ENCODE measurements at places on chromosomes 3 and 15.

GRCh38 chr3:177563792-177564191 lies 366.5 kb upstream of the TBL1XR1 start:
- no peak overlapping the region for H3K4me3 ChIP-seq
- no peaks in the 10 kb centered on the region for H3K36me3 ChIP-seq
- H3K27ac ChIP-seq, result no peak overlapping the region
- DNase-seq, result no peak
- H3K27me3 ChIP-seq, result no peaks in the 10 kb centered on the region

GRCh38 chr3:137105277-137105977 lies 147.6 kb downstream of the IL20RB start:
- H3K4me1 ChIP-seq, result no peaks in the 10 kb centered on the region
- peak; percentile 33 for DNase-seq
- no peaks in the 10 kb centered on the region for H3K27me3 ChIP-seq
- no peak overlapping the region for H3K4me3 ChIP-seq

- peaks cover 52% of the 10 kb centered on the region for H3K36me3 ChIP-seq
- peak; percentile 52 for DNase-seq
- H3K4me3 ChIP-seq, result peak overlapping the region; percentile 21
Observed at GRCh38 chr15:38555686-38556334, 8.8 kb downstream of the RASGRP1 start.

DNA sequence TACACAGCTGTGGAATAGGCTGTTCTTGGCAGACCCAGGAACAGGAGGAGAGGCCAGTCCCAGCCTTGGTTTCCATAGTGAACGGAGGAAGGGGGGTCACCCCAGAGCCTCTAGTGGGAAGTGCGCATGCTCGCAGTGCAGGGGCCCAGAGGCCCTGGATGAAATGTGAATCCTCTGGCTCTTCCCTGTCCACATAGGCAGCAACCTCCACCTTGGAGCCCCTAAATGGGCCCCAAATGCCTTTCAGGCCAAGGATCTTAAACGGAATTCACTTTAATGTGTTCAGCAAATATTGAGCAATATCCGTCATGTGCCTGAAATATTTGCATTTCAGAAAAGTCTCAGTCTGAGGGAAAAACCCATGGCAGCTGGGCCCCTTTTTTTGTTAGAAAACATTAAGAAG lies 3.3 kb upstream of the NDN start:
- no peaks in the 10 kb centered on the region for H3K27me3 ChIP-seq
- no peak overlapping the region for H3K27ac ChIP-seq
- no peak overlapping the region for H3K4me3 ChIP-seq
- no peak for DNase-seq
- H3K4me1 ChIP-seq, result no peaks in the 10 kb centered on the region

DNA sequence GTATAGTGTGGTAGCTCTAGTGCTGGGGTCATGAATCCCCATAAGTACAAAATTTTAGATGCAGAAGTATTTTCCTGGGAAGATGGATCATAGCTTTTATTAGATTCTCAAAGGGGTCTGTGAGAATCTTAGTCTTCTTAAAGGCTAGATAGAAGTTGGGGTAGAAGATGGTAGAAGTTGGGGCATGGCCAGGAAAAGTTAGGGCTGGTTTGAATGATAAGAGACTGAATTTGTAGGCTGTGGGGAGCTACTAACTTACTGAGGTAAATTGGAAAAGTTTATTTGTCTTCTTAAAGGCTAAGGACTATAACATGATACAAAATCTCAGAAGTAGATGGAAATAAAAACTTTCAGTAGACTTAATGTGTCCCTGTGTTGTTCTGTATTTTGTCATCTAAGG lies 1.6 kb upstream of the UBE2Q2 start:
- H3K4me3 ChIP-seq, result no peak overlapping the region
- peaks cover 36% of the 10 kb centered on the region for H3K4me1 ChIP-seq
- peaks cover 4% of the 10 kb centered on the region for H3K36me3 ChIP-seq
- H3K27me3 ChIP-seq, result no peaks in the 10 kb centered on the region

DNA sequence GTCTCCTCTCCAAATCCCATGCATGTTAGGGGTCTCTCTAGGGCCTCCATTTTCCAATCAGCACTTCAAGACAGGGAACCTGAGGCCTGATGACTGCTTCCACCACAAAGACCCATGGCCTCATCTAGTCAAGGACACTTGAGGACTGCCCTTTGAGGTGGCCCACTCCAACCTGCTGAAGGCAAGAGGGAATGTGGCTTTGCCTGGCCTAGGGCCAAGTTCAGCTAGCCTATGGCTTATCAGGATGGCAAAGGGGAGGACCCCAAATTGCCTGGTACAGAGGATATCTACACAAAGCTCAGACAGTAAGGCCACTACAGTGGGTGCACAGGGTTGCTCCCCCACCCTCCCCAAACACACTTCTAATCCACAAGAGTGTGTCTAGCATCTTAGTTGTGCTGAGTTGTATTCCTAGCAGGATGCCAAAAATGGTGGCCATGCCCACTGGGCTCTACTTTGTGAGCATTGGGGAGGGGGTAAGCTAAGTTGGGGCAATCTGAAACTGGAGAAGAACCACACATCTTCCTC lies 10.0 kb upstream of the GRAMD2A start:
- no peak overlapping the region for H3K27ac ChIP-seq
- peaks cover 96% of the 10 kb centered on the region for H3K36me3 ChIP-seq
- no peaks in the 10 kb centered on the region for H3K27me3 ChIP-seq

- no peak overlapping the region for H3K27ac ChIP-seq
- no peaks in the 10 kb centered on the region for H3K27me3 ChIP-seq
- no peak overlapping the region for H3K4me3 ChIP-seq
- no peaks in the 10 kb centered on the region for H3K4me1 ChIP-seq
Observed at GRCh38 chr3:129690963-129691362, 84.5 kb upstream of the PLXND1 start.

GRCh38 chr3:37712421-37712820 lies 149.3 kb upstream of the CTDSPL start:
- H3K27me3 ChIP-seq, result no peaks in the 10 kb centered on the region
- no peak overlapping the region for H3K27ac ChIP-seq
- no peak for DNase-seq
- no peaks in the 10 kb centered on the region for H3K36me3 ChIP-seq
- no peaks in the 10 kb centered on the region for H3K4me1 ChIP-seq

- no peaks in the 10 kb centered on the region for H3K27me3 ChIP-seq
- H3K36me3 ChIP-seq, result no peaks in the 10 kb centered on the region
- H3K27ac ChIP-seq, result no peak overlapping the region
Observed at GRCh38 chr3:65928110-65928509, 110.6 kb downstream of the MAGI1 start.

GRCh38 chr3:196652961-196653795 lies 13.7 kb downstream of the NRROS start:
- no peaks in the 10 kb centered on the region for H3K27me3 ChIP-seq
- peaks cover 39% of the 10 kb centered on the region for H3K36me3 ChIP-seq
- DNase-seq, result no peak

- H3K4me3 ChIP-seq, result no peak overlapping the region
- H3K4me1 ChIP-seq, result no peaks in the 10 kb centered on the region
Observed at GRCh38 chr3:77247061-77247460, 207.2 kb downstream of the ROBO2 start.

- H3K4me3 ChIP-seq, result no peak overlapping the region
- no peaks in the 10 kb centered on the region for H3K36me3 ChIP-seq
- DNase-seq, result no peak
- H3K27me3 ChIP-seq, result no peaks in the 10 kb centered on the region
- H3K4me1 ChIP-seq, result no peaks in the 10 kb centered on the region
Observed at GRCh38 chr3:111229301-111229700, 157.7 kb downstream of the NECTIN3 start.

GRCh38 chr15:90062023-90062442 lies 40.2 kb downstream of the IDH2 start:
- no peaks in the 10 kb centered on the region for H3K27me3 ChIP-seq
- H3K27ac ChIP-seq, result peak overlapping the region; percentile 56
- DNase-seq, result peak; percentile 55
- no peaks in the 10 kb centered on the region for H3K36me3 ChIP-seq

GRCh38 chr3:48001991-48002390 lies 14.2 kb downstream of the MAP4 start:
- no peak overlapping the region for H3K27ac ChIP-seq
- H3K36me3 ChIP-seq, result no peaks in the 10 kb centered on the region
- H3K4me3 ChIP-seq, result no peak overlapping the region
- DNase-seq, result no peak
- H3K4me1 ChIP-seq, result no peaks in the 10 kb centered on the region
- H3K27me3 ChIP-seq, result no peaks in the 10 kb centered on the region

GRCh38 chr15:67178569-67179210 lies 75.8 kb downstream of the AAGAB start:
- peaks cover 45% of the 10 kb centered on the region for H3K36me3 ChIP-seq
- DNase-seq, result no peak
- no peak overlapping the region for H3K27ac ChIP-seq
- no peaks in the 10 kb centered on the region for H3K27me3 ChIP-seq

DNA sequence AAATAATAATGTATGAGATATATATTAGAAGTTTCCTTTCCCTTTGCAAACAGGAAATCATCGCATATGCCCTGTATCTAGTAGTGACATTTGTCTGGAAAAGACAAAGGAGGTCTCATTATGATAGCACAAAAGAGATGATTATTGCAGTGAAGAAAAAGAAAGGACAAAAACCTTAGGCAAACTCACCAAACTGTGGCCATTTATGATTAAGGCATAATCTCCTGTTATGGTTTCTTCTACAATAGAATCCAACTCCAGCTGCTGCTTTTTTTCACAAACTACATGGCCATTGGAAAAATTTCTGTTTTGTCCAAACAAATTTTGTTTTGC lies 218.2 kb downstream of the ATP8B4 start:
- DNase-seq, result no peak
- no peaks in the 10 kb centered on the region for H3K27me3 ChIP-seq
- H3K4me3 ChIP-seq, result no peak overlapping the region
- H3K27ac ChIP-seq, result no peak overlapping the region
- H3K4me1 ChIP-seq, result no peaks in the 10 kb centered on the region

DNA sequence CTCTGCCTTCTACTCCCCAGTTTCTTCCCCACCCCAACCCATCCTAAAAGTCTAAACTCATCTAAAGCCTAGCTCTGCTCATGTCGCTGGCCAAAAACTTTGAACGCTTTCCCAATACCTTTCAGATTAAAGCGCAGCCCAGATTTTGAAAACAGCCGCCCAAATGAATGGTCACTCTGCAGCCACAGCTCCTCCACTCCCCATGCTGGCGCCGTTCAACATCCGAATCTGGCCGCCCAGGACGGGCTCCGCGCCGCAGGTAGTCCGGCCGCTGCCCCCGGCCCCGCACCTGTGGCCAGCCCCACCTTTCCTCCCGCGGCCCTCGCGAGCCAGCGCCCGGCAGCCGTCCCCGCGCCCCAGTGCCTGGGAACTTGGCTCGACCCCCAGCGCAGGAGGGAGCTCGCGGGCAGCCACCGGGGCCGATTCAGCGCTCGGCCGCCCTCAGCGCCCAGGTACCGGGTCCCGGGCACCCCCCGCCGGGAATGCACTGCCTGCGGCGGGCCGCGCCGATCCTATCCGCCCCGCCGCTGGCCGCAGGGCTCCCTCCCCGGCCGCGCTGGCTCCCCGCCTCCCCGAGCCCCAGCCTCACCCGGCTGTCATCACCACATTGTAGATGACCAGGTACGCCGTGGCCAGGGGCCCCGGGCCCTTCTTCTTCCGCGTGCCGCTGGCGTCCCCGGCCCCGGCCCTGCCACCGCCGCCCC lies 417 bp downstream of the HACD2 start:
- H3K36me3 ChIP-seq, result peaks cover 6% of the 10 kb centered on the region
- no peaks in the 10 kb centered on the region for H3K27me3 ChIP-seq
- H3K4me3 ChIP-seq, result peak overlapping the region; percentile 99

GRCh38 chr3:151174351-151174750 lies 28.7 kb downstream of the GPR171 start:
- DNase-seq, result no peak
- no peak overlapping the region for H3K4me3 ChIP-seq
- no peaks in the 10 kb centered on the region for H3K36me3 ChIP-seq
- H3K27me3 ChIP-seq, result no peaks in the 10 kb centered on the region

DNA sequence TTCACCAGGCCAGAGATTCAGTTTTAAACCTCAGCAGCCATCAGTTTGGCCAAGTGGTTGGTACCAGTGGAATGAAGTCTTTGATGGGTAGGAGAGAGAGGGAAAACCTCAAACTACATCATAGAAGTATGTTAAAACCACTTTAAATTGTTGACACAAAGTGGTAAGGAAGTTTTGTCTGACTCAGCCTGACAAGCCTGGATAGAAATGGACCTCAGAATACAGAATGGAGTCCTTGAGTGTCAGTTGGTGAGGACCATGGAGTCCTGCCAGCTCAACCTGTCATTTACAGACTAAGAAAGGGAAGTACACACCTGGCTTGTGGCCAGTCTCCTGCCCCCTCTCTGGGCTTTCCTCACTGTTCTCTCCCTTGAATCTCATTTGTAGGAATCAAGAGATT lies 12.1 kb downstream of the EAF1 start:
- no peak for DNase-seq
- no peak overlapping the region for H3K27ac ChIP-seq

- peaks cover 21% of the 10 kb centered on the region for H3K36me3 ChIP-seq
- H3K27ac ChIP-seq, result no peak overlapping the region
- no peak for DNase-seq
- H3K4me3 ChIP-seq, result no peak overlapping the region
- no peaks in the 10 kb centered on the region for H3K27me3 ChIP-seq
Observed at GRCh38 chr3:186991470-186991869, 61.1 kb downstream of the ST6GAL1 start.

GRCh38 chr3:142987707-142988106 lies 13.7 kb upstream of the U2SURP start:
- DNase-seq, result no peak
- no peaks in the 10 kb centered on the region for H3K27me3 ChIP-seq

DNA sequence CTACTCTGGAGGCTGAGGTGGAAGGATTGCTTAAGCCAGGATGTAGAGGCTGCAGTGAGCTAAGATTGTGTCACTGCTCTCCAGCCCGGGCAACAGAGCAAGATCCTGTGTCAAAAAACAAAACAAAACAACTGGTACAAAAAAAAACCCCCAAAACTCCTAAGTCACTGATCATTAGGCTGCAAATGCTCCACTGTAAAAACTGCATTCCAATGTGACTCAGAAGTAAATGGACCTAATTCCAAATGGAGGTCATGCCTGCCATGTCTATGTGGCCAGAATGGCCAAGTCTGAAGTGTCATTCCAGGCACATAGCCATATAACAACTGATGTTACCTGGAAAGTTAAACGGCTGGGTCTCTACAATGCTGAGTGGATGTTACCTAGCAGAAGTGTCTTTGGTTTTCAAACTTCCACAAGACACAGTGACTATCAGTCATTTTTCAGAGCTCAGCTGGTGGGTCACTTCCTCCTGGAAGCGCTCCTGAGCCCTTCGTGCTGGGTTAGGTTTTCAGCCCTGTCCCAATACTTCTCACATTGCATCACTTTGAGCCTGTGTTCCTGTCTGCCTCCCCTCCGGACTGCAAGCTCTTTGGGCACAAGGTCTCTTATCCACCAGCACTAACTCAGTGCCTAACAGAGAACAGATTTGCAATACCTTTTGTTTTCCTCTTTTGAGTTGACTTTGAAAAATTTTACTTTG lies 10.6 kb downstream of the FSTL1 start:
- H3K27ac ChIP-seq, result no peak overlapping the region
- no peak overlapping the region for H3K4me3 ChIP-seq
- no peaks in the 10 kb centered on the region for H3K27me3 ChIP-seq
- H3K36me3 ChIP-seq, result no peaks in the 10 kb centered on the region
- no peaks in the 10 kb centered on the region for H3K4me1 ChIP-seq

GRCh38 chr3:2211568-2211967 lies 112.9 kb downstream of the CNTN4 start:
- no peaks in the 10 kb centered on the region for H3K27me3 ChIP-seq
- H3K4me3 ChIP-seq, result no peak overlapping the region
- DNase-seq, result no peak
- H3K27ac ChIP-seq, result no peak overlapping the region

All from CD4-positive, alpha-beta memory T cell (primary cell).